ENCODE measurements at places on chromosomes 12 and 14.
A peak's percentile ranks its signal among the peaks of the same experiment; 100 is the strongest.

DNA sequence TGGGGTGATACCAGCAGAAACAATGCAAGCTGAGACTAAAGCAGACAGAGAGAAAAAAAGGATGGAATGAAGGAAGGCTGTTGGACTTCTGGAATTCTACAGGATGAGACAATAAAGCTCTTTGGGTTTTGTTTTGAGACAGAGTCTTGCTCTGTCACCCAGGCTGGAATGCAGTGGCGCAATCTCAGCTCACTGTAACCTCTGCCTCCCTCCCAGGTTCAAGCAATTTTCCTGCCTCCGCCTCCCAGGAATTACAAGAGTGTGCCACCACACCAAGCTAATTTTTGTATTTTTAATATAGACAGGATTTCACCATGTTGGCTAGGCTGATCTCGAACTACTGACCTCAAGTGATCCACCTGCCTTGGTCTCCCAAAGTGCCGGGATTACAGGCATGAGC lies 115.4 kb downstream of the EXOC5 start:
- DNase-seq, result no peak

- no peak for DNase-seq
Measured at GRCh38 chr14:96198430-96199130, 6.1 kb upstream of the BDKRB2 start.

GRCh38 chr14:75811872-75812499 lies 150.9 kb downstream of the TTLL5 start:
- no peak for DNase-seq

GRCh38 chr14:78863143-78863542 lies 693.0 kb downstream of the NRXN3 start:
- DNase-seq, result peak; percentile 10

DNA sequence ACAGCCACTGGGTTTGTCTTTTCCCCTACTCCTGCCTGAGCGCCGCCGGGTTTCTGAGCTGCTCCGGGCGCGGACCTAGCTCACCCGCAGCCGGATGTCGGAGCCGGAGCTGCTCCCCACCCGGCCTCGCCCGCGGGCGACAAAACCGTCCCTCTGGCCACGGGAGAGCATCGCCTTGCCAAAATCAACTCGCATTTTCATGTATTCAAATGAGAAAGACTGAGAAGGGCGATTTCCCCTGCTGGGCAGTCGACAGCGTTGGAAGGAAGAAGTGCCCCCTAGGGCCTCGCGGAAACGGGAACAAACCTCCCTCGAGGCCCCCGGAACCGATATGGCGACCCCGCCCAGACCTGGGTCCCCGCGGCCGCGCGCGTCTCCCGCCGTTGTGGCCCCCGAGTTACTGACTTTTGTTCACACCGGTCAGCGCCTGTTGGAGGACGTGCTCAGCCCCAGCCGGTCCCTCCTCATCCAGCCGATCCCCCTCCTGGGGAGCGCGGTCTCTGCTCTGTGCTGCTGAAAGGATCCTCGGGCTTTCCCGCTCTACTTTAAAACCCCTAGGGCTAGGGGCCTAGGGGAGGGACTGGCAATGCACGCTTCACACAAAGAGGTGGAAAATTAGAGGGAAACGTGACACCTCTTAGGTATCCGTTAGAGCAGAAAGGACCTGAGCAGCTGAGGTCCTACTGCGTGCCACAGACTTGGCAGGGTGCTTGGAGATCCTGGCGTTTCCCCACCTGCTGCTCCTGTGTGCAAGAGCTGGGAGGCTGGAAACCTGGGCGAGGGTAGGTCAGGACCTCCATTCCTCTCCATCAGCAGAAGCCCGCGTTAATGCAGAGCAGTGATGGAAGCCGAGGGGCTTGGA lies 4.3 kb downstream of the TTC6 start:
- no peak for DNase-seq

DNA sequence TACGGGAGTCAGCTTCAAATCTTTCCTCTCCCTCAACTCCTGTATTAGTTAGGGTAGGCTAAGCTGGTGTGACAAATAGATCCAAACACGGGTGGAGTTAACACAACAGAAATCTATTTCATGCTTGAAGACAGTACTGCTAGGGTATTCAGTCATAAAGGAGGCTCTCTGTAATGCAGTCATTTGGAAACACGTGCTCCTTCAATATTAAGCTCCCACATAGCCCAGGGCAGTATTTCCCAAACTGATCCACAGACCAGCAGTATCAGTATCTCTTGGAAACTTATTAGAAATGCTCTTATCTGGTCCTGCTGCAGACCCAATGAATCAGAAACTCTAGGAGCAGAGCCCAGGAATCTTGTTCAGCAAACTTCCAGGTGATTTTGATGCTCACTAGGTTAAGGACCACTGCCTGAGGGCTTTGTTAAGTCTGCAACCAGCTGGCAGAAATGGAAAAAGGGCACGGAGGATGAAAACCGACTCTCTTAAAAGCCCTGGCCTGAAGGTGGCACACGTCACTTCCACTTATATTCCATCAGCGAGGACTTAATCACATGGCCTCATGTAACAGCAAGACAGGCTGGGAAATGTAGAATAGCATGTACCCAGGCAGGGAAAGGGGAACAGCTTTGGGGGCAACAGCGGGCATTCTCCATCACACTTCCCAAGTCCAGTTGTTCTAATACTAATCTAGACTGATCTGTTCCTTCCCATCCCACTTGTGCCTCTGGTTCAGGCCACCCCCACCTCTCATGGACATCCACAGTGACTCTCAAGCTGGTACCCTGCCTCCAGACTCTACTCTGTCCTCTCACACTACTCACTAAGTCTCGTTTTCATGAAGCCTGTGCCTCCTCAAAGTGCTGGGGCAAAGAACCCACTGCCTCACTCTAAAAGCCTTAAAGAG lies 38.2 kb upstream of the RIC8B start:
- no peak for DNase-seq

- no peak for DNase-seq
Measured at GRCh38 chr12:114529966-114530365, 124.0 kb upstream of the TBX5 start.

- no peak for DNase-seq
Measured at GRCh38 chr14:79712302-79712950, 498.9 kb downstream of the DIO2 start.

DNA sequence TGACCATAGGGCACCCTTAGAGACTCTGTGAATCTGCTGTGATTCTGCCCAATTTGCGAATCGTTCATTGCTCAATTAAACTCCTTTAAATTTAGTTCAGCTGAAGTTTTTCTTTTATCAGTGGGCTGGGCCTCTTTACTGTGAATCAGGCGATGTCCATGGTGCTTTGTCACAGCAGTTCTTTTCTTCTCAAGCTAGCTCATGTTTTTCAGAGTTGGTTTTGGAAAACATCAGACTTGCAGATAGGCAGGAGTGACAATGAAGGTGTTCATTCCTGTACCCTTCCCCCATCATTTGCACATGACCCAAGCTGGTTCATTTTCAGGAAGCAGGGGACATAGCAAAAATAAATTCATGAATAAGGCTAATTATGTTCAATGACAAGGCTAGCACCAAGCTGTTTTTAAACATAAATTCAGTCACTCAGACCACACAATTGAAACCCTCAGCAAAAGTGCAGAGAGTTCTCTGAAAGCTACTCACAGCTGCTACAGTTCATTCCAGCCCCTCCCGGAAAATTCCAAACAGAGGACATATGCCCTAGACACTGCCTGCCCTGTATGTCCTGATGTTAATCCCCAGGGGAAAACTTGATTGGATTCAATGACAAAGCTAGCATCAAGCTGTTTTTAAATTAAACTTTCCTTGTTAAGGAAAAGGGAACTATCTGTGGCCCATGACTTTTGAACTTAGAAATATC lies 383.3 kb downstream of the C12orf75 start:
- DNase-seq, result no peak

DNA sequence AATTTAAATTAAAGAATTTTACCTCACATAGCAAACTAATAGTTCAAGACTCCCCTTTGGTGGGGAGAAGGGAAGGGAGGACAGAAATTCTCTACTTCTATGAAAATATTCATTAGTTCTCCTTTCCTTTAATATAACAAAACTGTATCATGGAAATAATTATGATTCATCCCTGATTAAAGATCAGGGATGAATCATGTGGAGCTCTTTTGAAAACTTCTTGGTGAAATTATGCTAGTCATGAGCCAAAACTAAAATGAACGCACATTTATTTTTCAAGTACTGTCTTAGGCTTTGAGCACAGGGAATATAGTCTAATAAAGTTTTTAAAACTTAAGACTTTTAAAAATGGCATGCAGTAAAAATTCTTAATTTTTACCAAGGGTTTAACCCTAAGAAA lies 17.1 kb downstream of the TMBIM4 start:
- DNase-seq, result no peak

GRCh38 chr14:74612350-74613021 lies 449 bp upstream of the LTBP2 start:
- no peak for DNase-seq

DNA sequence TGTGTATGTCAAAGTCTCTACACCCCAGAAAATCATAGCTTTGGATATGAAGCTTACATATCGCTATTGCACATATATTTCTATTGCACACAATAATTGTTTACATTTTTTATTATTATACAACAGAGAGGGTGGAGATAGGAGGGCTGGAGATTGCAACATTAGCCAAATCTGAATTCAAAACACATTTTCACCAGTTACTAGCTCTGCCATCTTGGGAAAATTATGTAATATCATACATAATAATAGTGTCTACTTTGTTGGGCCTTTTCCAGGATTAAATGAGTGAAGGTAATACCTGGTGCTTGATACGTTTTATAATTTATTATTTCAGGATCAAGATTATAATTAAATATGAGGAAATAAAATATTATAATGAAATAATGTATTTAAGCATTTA lies 507.4 kb upstream of the TBX3 start:
- peak; percentile 16 for DNase-seq

DNA sequence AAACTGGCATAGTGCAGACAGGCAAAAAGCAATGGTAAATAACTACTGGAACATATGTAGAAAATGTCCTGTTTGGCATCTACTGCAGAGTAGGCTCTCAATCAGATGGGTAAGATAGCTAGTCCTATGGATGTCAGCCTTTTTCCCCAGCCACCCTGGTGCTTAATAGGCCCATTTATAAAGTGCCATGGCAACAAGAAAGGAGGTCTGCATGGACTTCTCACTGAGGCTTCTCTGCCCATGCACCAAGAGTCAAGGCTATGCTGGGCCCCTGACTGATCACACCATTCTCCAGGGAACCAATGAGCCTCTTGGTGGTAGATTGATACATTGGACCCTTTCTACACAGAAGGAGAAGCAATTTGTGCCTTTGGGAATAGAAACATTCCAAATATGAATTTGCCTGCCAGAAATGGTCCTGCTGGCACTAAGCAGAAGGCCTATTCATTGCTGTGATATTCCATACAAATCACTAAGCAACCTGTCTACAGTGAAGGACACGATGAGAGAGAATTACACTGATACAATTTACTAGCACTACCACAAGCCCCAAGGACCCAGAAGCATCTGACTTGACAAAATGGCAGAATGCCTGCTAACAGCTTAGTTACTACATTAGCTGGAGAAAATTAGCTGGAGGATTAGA lies 43.8 kb downstream of the RESF1 start:
- no peak for DNase-seq

DNA sequence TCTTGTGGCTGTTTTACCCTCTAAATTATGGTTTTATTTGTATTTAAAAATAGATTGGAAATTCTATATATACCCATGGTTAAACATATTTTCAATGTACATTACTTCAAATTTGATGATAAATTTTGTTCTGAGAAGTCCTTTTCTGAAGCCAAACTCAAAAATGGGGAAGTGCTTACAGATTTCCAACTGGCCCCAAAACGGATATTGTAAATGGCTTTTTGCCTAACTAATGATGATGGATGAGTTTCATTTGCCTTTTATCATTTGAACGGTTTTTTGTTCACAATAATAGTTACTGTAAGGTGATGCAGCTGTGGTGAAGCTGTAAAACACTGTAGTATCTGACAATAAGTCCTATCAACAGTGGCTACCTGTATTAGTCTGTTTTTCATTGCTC lies 136.9 kb downstream of the FUT8 start:
- DNase-seq, result no peak

GRCh38 chr14:26286081-26286912 lies 311.5 kb downstream of the NOVA1 start:
- DNase-seq, result no peak

DNA sequence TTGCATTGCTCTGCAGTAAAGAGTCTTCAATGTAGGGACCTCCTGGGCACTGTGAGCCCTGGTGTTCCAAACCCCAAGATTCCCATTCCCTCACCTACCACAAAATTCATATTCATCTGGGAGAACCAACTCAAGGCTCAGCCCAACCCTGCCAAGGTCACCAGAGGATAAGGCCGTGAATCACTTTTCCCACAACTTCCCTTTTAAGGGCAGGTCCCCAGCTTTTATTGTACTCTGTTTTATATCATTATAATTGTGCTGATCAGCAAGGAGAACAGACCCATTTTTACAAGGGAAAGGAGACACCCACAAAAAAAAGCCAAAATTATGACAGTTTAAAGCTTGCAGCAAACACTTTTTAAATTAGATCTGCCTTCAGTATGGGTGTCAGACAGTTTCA lies 363.0 kb upstream of the FKBP4 start:
- no peak for DNase-seq

DNA sequence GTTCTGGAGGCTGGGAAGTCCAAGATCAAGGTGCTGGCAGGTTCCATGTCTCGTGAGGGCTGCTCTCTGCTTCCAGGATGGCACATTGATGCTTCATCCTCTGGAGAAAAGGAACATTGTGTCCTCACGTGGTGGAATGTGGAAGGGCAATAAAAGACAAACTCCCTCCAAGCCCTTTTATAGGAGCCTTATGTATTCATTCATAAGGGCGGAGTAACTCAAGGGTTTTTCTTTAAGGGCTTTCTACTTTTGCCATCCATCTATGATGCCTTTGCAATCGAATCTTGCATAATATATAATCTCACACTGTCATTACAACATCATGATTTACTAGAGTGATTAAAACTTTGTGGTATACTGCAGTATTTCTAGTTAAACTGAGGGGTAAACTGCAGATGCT lies 132.7 kb upstream of the DDHD1 start:
- DNase-seq, result no peak

- no peak for DNase-seq
Measured at GRCh38 chr14:35281341-35281740, 10.8 kb upstream of the PSMA6 start.

- no peak for DNase-seq
Measured at GRCh38 chr14:102592763-102593060, 263 bp downstream of the RCOR1 start.

- no peak for DNase-seq
Measured at GRCh38 chr12:88630561-88630960, 50.3 kb upstream of the KITLG start.

GRCh38 chr14:98122527-98122926 lies 1149.5 kb downstream of the BCL11B start:
- DNase-seq, result no peak

GRCh38 chr12:82357340-82357739 lies 847 bp downstream of the CCDC59 start:
- no peak for DNase-seq

GRCh38 chr14:63523735-63524426 lies 19.3 kb downstream of the PPP2R5E start:
- peak; percentile 50 for DNase-seq

DNA sequence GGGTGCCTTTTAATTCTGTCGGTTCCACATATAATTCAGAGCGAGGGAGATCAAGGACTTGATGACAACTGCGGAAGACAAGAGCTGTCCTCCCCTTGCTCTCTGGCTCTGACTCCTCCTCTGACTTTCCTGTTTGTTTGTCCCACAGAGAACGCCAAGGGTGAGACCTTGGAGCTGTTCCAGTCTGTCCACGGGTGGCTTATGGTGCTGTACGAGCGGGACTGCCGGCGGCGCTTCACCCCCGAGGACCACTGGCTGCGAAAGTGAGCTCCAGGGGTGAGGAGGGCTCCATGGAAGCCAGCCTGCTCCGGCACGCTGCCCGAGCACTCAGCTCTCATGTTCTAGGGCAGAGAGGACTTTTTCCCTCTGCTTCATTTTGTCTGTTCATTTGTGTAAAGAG lies 32.8 kb downstream of the UBE3B start:
- DNase-seq, result no peak

Data from SK-N-MC (cell line).